A549 treated with dexamethasone at 1 μM for 4 hours (cell line): ENCODE measurements at places on chromosomes 13 and 19. TPM values are rescaled to one million over a fixed set of nuclear protein-coding genes. Genes with fewer than 3 reads are reported as not detected.

The LAIR2 gene
- total RNA-seq, result not detected in 5 replicates

The SEMA6B gene
- 3.8 to 7.4 TPM (median 7.0 TPM) in 5 replicates for total RNA-seq

The PRODH2 gene
- total RNA-seq, result 0.12 to 0.46 TPM (median 0.16 TPM) in 5 replicates

The CLIP3 gene
- 0.67 to 0.99 TPM (median 0.74 TPM) in 5 replicates for total RNA-seq

The URAD gene
- total RNA-seq, result not detected in 5 replicates

The SLITRK5 gene
- total RNA-seq, result 0.45 to 0.70 TPM (median 0.62 TPM) in 5 replicates

The KCTD12 gene
- total RNA-seq, result 1.5 to 1.8 TPM (median 1.6 TPM) in 5 replicates

The CEACAM3 gene
- not detected in 5 replicates for total RNA-seq

The SIN3B gene
- 13.5 to 22.5 TPM (median 19.8 TPM) in 5 replicates for total RNA-seq
